NCI-H524 treated with DMSO at 0.1 percent for 48 hours (cell line): ENCODE measurements at places on chromosomes 2 and 18.

GRCh38 chr18:34121200-34121721, 103.5 kb downstream of the NOL4 start:
- DNase-seq: no peak

DNA sequence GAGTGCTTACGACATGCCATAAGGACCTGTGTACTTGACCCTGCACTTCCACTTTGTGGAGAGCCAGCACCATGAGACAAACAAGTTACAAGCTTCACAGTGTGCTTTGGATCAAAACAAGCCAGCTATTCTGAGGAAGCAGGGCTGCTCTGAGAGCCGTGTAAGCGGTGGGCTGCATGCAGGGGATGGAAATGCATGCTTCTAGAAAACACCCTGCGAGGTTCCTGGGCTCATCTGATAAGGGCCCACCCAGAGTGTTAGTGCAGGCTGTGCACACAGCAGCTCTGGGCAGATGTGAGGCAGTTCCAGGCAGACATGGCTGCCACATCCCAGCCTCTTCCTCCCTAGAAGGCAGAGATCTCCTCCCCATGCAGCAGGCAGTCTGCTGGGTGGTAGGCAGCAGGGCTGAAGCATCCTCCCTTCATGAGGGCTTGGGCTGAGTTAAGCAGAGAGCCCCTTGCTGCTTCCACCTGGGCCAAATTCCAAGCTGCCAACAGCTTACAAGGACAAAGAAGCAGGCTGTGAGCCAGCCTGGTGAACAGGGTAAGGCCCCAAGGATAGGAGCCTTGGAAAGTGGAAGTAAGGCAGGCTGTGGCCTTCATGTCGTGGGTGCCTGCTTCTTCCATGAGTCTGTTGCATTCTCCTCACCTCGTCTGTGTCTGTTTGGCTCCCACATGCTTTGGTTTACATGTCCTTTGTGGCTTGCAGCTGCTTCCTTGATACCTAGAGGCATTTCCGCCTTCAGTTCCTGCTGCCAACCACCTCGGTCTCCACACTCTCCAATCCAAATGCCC, 7.7 kb downstream of the PSD4 start:
- peak; percentile 28 for DNase-seq

DNA sequence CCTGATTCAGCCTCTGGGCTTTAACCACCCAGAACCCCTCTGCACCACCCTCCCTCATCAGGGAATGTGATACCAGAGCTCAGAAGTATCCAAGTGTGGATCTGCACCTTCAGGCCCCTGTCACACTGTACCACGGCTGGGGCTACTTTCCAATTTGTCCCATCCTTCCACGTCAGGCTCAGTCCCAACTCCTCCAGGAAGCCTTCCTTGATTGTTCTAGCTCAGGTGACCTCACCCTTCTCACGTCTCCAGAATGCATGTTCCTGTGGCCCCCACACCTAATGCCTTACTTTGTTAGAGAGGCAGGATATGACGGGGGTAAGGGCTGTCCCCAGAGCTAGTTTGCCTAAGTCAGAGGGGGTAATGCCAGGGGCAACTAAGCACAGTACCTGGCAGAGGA, 134.3 kb downstream of the TFCP2L1 start:
- DNase-seq: no peak

DNA sequence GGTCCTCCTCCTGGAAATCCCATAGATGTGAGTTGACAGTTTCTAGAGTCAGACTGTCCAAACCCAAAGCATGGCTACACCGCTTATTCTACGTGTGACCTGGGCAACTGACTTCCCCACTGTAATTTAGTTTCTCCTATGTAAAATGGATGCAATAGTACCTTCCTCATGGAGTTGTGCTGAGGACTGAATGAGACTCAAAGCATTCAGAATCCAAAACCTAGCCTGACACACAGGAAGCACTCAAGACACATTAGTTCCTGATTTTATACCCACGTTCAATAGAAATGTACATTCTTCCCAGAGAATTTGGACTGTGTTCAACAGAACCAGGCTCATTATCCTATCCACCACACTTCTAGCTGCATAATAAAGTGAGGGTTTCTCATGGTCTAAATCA, 88.8 kb downstream of the STK39 start:
- DNase-seq: no peak

GRCh38 chr2:183605440-183605839, 481.2 kb downstream of the NUP35 start:
- no peak for DNase-seq

GRCh38 chr2:138658187-138658894, 121.8 kb downstream of the NXPH2 start:
- DNase-seq: no peak

GRCh38 chr2:74894272-74894981, 60.5 kb downstream of the HK2 start:
- no peak for DNase-seq

GRCh38 chr2:207341804-207342203, 176.1 kb upstream of the KLF7 start:
- no peak for DNase-seq

DNA sequence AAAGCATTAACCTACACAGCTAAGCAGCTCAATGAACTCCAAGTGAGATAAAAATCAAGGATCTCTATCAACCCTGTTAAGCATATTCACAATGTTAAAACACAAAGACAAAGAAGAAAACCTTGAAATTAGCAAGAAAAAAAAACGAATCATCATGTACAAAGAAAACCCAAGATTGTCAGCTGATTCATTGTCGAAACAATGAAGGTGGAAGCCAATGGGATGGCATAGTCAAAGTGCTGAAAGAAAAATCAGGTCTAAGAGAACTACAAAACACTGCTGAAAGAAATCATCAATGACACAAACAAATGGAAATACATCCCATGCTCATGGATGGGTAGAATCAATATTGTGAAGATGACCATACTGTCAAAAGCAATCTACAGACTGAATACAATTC, 32.5 kb downstream of the NMS start:
- no peak for DNase-seq

DNA sequence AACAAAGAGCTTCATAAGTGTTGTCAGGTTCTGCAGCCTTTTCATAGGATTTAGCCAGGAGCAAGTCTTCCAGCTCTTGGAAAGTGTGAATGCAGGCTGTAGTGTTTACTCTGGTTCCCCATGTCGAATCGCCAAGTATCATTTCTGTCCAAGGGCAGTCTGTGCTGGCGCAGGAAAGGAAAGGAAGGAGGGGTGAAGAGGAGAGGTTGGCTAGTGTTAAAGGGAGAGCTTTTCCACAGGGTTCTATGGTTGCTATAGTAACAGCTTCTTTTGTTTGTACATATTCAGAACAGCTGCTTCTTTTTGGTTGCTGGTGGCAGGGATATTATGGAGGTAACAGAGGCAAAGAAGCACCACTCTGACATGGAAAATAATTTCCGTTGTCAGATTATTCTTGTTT, 69.9 kb downstream of the KCNH7 start:
- DNase-seq: peak; percentile 10

- DNase-seq: no peak
These were observed 108.1 kb downstream of the LYPD6 start for GRCh38 chr2:149438330-149438960.

DNA sequence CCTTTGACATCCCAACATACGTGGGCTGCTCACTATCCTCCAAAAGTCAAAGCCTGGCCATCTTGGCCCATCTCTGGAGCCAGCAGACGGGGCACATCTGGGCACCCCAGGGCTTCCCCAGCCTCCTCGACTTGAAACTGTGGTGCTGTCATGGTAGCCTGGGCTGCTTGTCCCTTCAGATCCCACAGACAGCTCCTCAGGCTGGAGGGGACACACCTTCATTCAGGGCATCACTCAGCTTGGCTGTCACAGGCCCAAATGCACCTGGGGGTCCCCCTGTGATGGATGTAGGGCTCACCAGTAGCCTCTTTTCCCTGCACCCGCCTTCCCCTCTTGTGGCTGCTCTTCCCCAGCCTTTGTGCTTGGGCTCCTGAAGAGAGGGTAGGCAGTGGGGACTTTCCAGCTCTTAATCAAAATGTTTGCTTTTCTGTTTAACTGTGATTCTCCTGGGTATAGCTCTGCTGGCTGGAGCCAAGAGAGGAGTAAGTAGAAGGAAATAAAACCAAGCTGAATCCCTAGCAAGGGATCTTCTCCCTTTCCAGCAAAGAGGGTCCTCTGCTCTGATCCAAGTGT, 92.3 kb downstream of the GYPC start:
- DNase-seq: no peak

DNA sequence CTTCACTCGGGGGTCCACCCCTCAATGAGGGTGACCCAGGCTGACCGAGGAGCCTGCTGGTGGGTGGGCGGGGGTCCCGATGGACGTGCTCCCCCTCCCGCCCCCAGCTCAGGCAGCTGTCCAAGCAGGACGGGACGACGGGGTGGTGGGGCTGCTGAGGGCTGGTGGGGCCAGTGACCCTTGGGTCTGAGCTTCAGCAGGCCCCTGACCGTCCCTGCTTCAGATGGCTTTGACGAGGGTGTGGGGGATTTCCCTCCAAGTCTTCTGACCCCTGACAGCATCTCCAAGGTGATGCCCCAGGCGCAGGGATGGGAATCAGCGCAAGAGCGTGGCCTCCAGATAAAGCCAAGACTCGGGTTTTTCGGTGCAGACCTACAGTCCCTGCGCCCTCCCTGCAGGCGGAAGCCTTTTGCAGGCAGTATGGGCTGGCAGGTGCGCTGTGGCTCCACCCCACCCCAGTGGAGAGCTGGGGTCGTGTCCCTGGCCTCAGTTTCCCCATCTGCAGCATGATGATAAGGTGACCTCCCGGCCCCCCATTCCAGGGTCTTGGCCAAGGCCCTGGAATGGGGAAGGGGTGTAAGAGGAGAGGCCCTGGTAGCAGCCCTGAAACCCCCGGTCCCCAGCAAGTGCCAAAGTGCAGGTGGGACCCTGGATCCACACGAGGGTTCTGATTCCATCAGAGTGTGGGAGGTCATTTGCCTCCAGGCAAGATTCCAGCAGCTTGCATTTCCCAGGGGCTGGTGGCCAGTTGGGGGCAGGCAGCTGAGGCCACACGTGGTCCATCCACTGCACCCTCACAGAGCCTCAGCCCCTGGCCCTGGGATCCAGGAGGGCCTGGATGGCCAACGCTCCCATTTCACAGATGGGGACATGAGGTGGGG, 8.7 kb downstream of the CROCC2 start:
- no peak for DNase-seq

- no peak for DNase-seq
These were observed 11.0 kb upstream of the TXNDC2 start for GRCh38 chr18:9874728-9875127.

GRCh38 chr18:76658627-76659026, 163.6 kb upstream of the ZNF516 start:
- DNase-seq: no peak

- no peak for DNase-seq
These were observed 168.7 kb downstream of the TMEM247 start for GRCh38 chr2:46647766-46648742.

GRCh38 chr2:128498086-128498485, 179.4 kb upstream of the HS6ST1 start:
- no peak for DNase-seq

DNA sequence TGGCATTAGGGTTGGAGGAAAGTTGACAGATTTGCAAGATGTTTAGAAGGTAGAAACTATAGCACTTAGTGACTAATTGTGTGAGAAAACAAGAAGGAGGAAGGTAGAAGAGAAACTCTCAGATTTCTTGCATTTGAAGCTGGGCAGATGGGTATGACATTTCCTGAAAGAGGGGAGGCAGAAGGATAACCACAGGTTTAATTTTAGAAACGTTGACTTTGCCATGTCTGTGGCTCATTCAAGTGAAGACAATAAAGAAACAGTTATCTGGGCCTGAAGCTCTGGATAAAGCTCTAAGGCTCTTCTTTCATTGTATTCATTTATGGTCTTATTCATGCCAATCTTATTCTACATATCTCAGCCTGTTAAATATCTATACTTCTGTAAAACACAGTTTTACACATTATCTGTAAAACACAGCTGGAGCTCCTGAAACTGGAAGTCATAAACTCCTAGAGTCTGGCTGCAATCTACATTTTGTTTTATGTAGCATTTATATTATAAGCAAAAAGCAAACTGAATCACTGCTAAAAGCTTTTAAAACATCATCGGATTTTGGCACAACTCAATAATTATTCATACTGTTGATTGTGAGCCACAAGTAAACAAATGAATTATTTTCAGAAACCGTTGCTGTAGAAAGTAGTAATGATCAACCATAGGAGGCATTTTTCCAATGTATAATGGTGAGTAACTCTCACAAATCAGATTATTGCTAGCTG, 138.5 kb downstream of the RIT2 start:
- no peak for DNase-seq

DNA sequence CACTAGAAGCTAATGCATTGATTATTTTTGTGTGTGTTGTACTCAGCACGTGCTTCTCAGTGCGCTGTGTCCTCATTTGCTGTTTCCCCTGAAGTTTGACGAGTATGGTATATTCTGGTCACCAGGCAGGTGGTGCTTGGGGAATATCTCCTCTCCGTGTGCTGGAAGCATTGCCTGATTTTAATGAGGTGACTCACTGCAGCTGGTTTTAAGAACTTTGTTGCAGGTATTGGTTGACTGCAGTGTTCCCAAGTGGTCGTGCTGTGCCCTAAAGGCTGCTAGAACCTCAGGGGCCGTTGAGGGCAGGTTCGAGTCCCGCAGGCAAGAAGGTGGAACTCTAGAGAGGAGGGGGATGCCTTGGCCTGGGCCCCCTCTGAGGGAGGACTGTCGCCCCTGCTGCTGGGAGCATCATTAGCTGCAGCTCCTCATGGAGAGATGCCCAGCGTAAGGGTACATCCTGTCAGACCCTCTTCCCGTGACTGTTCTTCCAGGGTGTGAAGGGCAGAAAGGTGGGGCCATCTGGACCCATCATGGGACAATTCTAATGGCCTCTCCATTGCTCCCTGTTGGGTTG, 82.6 kb downstream of the AGAP1 start:
- no peak for DNase-seq

DNA sequence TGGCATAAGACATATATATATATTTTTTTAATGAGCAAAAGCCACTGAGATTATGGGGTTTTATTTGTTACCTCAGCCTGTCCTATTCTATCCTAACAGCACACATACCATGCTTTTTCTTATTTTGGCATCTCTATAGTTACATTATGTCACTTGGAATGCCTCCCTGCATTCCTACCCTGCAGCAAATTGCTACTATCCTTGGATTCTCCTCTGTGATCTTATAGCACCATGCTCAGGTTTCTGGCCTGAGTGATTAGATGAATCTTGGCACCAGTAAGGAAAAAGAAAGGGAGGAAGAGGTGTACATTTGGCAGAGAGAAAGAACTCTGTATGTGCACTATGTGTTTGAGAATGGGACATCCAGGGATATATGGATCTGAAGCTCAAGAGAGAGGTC, 86.3 kb upstream of the PELI1 start:
- DNase-seq: no peak

- no peak for DNase-seq
These were observed 6.9 kb downstream of the ACTR3 start for GRCh38 chr2:113896791-113897190.

DNA sequence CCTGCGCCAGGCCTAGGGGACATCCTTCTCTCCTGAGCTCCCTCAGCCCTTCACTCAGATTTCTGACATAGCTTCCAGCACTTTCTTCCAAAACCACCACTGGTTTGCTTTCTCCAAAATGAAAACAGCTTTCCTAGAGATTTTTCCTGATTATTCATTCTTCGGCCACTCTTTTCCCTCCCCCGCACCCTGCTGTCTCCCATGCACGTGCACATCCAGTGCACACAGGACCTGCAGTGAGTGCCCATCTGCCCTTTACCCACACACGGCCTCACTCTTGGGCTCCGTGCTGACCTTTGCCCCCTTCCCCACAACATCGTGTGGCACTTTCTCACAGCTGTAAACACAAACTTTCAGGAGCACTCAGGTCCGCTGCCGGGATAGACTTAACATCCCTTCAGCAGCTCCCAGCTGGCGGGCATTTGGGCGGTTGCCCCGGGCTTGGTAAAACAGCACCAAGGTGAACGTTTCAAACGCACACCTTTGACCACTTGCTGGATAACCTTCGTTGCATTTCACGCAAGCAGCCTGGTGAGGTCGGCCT, 25.8 kb downstream of the KIF1A start:
- no peak for DNase-seq

GRCh38 chr18:74213429-74213828, 65.1 kb downstream of the TIMM21 start:
- DNase-seq: no peak
